ENCODE measurements at places on chromosomes 11 and 22.

- DNase-seq = no peak
Measured at GRCh38 chr22:37062702-37063381, 11.3 kb downstream of the KCTD17 start.

DNA sequence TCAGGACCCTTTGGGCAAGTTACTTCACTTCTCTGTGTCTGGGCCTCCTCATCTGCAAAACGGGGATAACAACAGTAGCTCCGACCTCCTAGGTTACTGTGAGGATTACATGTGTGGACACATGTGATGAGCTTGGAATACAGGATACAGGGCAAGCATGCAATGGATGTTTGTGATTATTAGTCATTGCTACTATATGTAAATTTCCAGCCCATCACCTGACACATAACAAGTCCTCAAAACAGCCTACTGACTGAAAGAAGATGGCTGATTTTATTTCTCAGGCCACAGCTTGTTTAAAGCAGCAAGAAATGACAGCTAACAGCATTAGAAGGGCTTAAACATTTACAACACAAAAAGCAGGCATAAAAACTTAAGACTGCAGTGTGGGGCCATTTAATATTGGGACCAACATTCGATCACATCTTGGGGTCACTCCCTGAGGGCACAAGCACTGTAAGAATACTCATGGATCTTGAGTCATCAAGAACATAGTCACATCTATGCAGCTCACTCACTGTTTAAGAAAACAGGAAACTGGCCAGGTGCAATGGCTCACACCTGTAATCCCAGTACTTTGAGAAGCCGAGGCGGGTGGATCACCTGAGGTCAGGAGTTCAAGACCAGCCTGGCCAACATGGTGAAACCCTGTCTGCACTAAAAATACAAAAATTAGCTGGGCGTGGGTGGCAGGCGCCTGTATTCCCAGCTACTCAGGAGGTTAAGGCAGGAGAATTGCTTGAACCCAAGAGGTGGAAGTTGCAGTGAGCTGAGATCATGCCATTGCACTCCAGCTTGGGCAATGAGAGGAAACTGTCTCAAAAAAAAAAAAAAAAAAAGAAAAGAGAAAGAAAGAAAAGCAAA is 49.5 kb downstream of the ABTB2 start:
- DNase-seq = no peak

- no peak for DNase-seq
Measured at GRCh38 chr11:64546176-64546575, 44.8 kb upstream of the SLC22A12 start.

DNA sequence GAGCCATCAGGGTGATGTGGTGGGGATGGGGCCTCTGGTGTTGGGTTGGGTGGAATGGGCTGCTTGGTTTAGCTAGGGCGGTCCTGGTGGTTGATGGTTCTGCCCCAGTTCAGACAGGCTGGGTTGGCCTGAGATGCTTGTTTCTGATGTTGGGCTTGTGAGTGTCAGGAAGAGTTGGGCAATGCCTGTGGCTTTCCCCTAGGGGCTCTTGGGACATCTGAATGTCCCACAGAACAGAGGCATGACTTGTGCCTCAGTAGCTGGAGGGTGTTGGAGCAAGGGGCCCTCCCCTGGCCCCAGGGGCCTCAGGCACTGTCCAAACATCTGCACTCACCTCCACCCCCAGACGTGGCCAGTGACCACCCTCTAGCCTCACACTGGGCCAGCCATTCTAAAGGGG is 14.0 kb upstream of the CTSD start:
- no peak for DNase-seq

DNA sequence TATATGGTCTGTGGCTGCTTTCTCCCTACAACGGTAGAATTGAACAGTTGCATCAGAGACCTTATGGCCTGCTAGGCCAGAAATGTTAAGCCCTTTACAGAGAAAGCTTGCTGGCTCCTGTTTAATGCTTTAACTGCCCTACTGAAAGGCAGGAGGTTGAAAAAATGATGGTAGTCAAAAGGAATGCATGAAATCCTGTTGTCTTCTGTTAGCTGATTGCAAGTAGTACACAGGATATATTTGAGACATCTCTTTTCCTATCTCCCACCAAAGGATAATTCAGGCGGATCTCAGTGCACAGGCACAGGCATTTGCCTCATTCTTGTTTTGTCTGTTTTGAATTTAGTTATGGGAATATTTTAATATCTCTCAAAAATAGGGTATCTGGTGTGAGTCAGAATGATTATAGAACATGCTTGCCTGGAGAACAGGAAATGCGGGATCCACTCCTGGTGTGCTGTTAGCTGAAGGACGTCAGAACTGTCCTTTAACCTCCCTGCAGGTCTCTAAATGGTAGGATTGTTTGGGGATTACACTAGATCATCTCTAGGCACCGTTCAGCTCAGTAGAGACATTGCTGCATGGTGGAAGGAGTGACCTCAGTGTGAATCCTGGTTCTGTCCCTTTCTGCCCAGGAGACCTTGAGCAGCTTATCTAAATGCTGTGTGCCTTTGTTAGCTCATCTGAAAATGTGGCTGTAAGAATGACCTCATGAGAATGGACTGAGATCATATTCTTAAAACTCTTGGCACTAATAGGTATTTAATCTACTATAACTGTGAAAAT is 49.5 kb downstream of the PACS1 start:
- no peak for DNase-seq

DNA sequence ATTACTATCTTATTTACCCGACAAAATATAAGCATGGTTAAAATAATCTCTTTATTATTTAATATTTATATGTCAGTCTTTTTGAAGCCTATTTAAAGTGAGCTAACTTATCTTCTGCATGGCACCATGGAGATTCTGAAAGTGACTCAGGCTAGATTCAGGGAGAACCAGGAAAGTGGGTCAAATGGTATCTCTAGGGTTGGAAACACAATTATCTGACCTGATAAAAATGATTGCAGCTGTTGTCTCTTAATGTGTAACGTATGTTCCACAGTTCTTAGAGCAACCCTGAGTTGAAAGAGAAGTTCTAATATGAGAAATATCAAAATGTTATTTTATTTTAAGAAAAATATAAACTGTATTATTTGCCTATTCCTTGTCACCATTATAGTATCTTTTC is 143.1 kb upstream of the CARD18 start:
- DNase-seq = no peak

- peak; percentile 78 for DNase-seq
Measured at GRCh38 chr22:24230911-24231656, 13.8 kb downstream of the GGT5 start.

DNA sequence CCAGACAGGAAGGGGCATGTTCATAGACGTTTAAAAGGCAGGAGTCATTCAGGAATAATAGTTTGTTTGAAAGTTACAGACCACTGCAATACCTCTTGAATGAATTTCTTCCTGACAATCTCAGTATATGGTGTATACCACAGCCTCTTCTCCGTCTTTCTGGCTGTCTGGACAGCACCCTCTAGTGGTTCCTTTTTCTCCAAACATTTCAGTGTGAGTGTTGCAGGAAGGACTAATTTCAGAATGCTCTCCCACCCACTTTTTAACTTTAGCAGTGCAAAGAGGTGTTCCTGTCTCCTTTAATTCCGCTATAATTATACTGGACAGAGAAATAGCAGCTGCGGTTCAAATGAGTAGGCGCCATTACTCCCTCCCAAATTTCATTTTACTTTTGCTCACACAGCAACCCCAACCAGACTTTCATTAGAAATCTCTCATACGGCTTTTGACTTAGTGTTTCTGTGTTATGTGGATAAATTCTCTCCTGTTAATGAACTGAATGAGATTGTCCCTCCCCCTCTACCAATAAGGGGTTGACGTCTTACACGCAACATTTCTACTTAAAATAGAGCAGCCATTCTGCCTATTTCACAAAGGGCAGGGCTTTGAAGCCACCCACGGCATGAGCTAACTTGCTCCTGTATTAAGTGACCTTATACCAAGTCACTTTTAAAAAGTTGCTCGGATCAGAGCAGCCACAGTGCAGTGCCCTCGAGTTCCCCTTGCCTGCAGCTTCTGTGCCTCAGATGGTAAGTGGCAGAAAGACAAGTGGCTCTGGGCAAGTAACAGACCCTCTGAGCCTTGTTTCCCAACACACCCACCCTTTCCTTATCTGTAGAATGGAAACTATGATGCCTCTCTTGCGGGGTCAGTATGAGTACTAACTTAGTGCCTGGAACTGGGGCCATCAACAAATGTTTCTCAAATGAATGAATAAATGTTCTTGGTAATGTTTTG is 368.6 kb downstream of the OPCML start:
- DNase-seq = no peak

GRCh38 chr11:83819931-83820549 is 533.9 kb upstream of the CCDC90B start:
- DNase-seq = no peak

GRCh38 chr11:21564095-21564494 is 628.8 kb upstream of the ANO5 start:
- DNase-seq = no peak

- no peak for DNase-seq
Measured at GRCh38 chr22:47618180-47619010, 855.9 kb downstream of the TBC1D22A start.

GRCh38 chr11:79678780-79679452 is 238.1 kb upstream of the TENM4 start:
- DNase-seq = no peak

DNA sequence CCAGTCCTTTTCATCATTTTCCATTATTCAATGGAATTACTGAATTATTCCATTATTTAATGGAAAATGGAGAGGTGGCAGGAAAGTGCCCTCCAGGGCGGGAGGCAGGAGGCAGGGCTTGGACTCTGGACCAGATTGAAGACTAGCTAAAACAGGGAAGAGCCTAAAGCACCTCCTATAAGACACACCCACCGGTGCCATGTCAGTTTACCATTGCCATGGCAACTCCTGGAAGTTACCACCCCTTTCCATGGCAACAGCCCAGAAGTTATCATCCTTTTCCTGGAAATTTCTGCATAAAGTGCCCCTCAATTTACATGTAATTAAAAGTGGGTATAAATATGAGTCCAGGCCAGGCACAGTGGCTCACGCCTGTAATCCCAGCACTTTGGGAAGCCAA is 443.7 kb downstream of the TBC1D22A start:
- DNase-seq = no peak

DNA sequence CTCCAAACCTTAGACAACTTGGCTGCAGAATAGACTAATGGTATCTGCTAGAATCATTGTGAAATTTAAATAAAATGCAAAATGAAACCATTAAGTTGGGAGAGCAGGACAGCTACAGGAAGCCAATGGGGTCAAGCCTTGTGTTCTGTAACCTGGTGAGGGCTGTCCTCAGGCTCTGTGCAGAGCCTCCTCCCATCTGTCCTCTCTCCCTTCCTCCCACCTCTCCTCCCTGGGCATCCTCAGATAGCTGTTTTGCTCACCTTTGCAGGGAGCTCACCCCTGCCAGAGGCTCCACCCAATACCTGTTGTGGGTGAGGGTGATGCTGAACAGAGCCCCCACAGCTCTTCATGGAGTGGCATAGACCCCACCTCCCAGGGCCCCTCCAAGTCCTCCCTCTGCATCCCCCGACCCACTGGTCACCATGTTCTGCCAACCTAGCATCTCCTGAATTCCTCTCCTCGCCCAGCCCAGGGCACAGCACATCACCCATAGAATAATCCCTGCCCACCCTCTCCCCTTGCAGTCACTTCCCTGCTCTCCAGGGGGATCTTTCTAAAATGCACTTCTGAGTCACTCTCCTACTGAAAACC is 100.3 kb downstream of the PDE2A start:
- DNase-seq = no peak

DNA sequence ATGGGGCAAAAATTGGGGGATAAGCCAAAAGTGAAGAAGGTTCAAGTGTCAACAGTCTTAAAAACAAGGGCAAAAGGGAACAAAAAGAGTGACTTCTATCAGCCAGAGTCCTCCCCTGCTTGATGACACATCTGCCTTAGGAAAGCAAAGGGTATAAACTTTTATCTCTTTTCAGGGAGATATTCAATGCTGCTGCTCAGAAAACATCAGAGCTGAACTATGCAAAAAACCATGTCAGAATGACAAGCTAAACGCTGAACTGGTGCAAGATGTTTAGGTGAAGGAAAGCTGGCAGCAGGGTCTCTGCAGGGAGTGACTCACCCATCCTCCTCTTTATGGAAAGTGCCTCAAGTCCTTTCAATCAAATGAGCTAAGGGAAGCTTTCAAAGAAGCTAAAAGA is 24.7 kb downstream of the ALG9 start:
- no peak for DNase-seq

GRCh38 chr11:62962391-62962790 is 22.4 kb downstream of the SLC22A6 start:
- DNase-seq = no peak

GRCh38 chr11:126339073-126339862 is 16.2 kb upstream of the ST3GAL4 start:
- no peak for DNase-seq

GRCh38 chr11:70702040-70702648 is 303.8 kb downstream of the CTTN start:
- DNase-seq = no peak

DNA sequence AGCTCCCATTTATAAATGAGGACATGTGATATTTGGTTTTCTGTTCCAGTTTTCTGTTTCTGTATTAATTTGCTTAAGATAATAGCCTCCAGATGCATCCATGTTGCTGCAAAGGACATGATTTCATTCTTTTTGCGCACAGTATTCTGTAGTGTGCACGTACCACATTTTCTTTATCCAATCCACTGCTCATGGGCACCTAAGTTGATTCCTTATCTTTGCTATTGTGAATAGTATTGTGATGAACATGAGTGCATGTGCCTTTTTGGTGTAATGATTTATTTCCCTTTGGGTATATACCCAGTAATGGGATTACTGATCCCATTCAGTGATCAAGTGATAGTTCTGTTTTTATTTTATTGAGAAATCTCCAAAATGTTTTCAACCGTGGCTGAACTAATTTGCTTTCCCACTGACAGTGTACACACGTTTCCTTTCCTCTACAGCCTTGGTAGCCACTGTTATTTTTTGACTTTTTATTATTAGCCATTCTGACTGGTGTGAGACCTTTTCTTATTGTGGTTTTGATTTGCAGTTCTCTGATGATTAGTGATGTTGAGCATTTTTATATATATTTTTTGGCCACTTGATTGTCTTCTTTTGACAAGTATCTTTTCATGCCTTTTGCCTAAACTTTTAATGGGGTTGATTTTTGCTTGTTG is 226.0 kb upstream of the ANO3 start:
- no peak for DNase-seq

DNA sequence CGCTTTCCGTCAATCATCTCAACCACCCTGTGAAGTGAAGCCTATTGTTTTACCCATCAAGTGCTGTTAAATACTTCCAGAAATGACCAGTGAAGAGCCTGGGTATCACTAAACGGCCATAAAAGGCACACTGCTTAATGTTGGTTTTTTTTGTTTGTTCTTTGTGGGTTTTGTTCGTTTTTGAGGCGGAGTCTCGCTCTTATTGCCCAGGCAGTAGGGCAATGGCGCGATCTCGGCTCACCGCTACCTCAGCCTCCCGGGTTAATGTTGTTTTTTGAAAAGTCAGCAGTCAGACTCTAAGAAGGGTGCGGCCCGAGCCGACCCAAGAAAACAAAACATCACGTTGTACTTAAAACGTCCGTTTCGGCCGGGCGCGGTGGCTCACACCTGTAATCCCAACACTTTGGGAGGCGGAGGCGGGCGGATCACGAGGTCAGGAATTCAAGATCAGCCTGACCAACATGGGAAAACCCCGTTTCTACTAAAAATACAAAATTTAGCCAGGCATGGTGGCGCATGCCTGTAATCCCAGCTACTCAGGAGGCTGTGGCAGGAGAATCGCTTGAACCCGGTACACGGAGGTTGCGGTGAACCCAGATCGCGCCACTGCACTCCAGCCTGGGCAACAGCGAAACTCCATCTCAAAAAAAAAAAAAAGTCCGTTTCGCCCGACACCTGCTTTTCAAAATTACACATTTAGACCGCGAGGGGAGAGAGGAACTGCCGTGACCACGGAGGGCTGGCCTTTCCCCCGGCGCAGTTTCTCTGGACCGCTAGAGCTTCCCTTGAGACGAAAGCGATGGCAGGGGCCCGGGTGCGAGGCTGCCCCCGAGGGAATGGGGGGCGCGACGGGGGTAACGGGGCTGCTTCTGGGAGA is 714 bp downstream of the CD59 start:
- DNase-seq = peak; percentile 51
